T-helper 1 cell (primary cell): ENCODE measurements at places on chromosomes 16 and 17.

- no peak for DNase-seq
Observed at GRCh38 chr17:45951941-45952340, 47.1 kb upstream of the STH start.

- DNase-seq: no peak
Observed at GRCh38 chr17:47914306-47914948, 18.4 kb downstream of the SP2 start.

GRCh38 chr16:8583199-8583598 lies 7.1 kb downstream of the TMEM114 start:
- no peak for DNase-seq

DNA sequence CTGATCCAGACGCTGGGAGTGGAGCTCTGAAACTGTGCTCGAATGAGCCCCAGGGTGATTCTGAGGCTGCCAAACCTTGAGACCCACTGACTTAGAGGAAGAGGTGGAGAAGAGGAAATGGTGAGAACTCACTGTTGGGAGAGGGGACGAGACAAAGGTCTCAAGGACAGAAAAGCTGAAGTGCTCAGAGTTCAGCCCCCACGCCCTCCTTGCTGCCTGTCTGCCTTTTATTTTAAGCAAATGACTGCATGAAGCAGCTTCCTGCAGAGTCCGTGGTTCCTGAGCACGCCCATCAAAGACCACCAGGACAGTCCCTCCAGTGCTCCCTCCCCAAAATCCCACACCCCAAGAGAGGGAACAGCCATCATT lies 20.4 kb downstream of the COTL1 start:
- DNase-seq: no peak

DNA sequence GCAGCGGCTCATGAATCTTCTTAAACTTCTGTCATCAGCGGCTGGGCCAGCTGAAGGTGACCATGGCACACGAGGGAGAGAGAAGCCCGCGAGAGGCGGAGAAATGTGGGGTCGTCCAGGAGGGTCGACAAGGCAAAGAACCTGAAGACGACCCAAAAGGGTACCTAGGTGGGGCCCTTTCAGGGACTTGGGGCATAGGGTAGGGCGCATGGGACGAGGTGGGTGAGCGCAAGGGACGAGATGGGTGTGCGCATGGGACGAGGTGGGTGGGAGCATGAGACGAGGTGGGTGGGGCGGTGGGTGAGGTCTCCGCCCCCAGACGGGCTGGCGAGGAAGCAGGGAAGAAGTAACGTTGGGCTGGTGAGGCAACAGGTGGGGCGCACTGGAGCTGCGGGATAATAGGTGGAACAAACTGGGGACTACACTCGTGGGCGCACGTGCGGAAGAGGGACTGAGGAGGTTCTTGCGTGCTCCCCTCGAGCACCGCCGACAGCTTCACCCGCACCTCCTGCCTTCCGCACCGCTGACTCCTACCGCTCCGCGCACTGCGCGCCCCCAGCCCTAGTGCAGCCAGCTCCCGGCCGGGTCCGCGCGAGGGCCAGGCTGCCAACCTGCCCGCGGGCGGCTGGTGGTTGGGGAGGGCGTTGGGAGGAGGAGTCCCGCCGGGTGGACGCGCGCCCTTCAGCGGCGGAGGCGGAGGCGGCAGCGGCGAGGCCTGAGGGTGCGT lies 23.2 kb upstream of the CRYM start:
- DNase-seq: no peak

- no peak for DNase-seq
Observed at GRCh38 chr16:12350945-12351344, 374.4 kb downstream of the SNX29 start.

- no peak for DNase-seq
Observed at GRCh38 chr16:2159175-2159838, 3.7 kb downstream of the TRAF7 start.

DNA sequence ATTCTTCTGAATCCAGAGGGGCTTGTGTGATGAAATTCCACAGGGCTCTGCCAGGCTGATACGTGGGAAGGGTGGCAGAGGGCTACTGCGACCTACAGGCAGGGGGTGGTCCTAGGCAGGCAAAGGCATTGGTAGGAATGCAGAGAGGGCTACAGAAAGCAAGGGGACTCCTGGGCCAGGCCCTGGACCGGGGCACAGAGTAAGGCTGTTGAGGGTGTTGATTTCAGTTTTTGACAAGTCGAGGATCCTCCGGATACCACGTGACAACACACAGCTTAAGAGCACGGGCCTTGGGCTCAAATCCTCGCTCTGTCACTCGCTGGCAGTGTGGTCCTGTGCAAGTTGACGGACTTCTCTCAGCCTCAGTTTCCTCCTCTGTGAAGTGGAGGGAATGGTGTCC lies 19.1 kb upstream of the DOC2B start:
- no peak for DNase-seq

- DNase-seq: no peak
Observed at GRCh38 chr16:24568392-24568791, 29.0 kb downstream of the RBBP6 start.

GRCh38 chr17:10527419-10527818 lies 9.1 kb upstream of the MYH1 start:
- no peak for DNase-seq
